ENCODE measurements at places on chromosomes 4 and X.
A peak's percentile ranks its signal among the peaks of the same experiment; 100 is the strongest.

DNA sequence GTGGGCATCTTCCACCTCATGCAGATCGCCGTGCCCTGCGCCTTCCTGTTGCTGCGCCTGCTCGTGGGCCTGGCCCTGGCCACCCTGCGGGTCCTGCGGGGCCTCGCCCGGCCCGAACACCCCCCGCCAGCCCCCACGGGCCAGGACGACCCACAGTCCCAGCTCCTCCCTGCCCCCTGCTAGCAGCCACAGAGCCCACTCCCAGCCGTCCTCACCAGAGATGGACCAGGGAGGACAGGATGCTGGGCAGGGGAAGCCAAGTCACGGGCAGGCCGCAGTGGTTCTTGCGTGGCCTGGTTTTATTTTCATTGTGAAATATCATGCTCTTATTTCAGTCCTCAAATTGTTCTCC lies 15.1 kb downstream of the DGKQ start:
- no peak for DNase-seq

DNA sequence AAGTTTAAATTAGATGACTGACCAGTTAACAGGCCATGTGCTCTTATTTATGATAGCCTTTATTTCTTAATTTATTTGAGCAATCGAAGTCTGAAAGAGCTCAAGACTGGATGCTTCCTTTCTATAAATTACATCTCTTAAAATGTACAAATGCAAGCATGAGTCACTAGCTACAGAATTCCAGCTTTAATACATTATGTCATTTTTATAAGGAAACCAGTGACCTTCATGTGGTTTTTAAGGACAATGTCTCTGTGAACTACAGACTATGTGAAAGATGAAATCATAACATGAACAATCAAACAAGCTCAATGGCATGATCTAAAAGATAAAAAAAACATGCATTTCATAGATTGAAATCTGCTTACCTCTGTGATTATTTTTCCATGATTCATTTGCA lies 15.4 kb downstream of the HTR2C start:
- DNase-seq = peak; percentile 0

DNA sequence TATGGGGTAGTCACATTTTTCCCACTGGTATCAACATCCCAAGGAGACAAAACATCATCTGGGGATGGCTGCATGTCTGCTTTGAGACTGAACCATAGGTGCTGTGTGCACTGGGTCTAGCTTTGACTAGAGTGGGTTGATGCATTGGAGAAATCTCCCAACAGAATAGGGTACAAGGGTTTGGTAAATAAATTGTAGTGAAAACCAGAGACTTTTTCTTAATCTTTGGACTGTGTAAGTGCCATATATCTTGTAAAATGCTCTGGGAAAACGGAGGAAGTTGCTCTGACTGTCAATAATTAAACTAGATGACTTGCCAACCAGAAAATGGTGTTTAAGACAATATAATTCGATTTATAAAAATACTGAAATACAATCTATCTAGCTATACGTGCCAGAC lies 1064.0 kb upstream of the SLIT2 start:
- no peak for DNase-seq

DNA sequence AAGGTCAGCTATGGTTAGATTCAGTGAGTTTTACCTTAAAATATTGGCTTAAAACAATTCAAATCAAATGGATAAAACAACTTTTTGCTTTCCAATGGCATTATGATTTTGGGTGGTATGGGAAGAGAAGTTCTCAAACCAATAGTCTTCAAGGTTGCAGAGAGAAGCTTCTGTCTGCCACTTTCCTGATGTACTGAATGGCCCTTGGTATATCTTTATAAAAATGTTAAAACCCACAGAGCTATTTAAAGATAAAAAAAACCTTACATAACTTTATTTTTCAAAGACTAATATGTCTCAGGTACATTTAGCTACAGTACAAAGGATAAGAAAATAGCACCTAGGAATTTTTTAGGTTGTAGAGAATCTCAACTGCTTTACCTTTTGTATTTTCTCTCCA lies 6.9 kb downstream of the FGA start:
- no peak for DNase-seq

Measured in fibroblast of skin of back (primary cell).